ENCODE measurements at places on chromosomes 6 and 20.
A peak's percentile ranks its signal among the peaks of the same experiment; 100 is the strongest.

DNA sequence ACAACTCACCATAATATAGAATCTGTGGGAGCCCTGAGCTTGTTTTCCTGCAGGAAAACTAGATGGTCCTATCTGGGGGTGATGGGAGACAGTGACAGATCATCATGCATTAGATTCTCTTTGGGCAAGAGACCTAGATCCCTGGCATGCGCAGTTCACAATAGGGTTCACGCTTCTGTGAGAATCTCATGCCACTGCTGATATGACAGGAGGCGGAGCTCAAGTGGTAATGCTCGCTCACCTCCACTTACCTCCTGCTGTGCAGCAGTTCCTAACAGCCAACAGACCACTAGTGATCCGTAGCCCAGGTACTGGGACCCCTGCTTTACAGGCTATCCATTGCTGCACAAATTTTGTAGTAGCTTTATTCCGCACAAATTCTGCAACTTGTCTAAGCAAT is 84.5 kb downstream of the HIVEP2 start:
- DNase-seq: no peak

DNA sequence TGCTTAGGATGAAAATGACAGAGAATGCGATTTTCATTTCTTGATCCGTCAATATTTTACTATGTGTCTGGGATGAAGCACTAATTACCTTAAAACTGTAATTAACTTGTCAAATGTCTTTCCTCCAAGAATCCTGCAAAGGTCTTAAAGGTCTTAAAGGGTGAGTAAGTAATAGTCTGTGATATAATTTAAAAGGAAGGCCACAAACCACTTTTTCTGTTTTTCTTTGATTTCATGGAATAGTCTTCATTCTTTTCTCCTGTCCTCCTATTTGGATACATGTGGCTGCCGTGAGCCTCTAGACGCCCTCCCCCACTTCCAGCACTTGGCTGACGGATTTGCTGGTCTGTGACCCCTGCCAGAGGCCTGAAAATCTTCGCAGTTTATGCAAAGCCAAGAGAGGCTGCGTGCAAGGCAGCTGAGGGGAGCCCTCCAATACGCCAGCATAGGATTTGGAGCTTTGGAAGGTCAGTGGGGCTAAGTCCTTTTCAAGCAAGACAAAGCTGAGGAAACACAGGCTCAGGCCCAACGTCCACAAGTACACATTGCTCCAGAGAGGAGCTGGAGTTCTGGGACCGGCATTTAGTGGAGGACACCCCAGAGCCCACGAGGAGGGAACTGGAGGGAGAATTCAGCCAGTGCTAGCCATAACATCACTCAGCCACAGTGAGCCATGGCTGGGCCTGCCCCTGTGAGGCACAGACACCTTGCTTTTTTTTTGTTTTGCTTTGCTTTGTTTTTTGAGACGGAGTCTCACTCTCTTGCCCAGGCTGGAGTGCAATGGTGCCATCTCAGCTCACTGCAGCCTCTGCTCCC is 382.6 kb downstream of the SMOC2 start:
- no peak for DNase-seq

- DNase-seq: no peak
Observed at GRCh38 chr6:152353440-152353839, 283.7 kb downstream of the SYNE1 start.

DNA sequence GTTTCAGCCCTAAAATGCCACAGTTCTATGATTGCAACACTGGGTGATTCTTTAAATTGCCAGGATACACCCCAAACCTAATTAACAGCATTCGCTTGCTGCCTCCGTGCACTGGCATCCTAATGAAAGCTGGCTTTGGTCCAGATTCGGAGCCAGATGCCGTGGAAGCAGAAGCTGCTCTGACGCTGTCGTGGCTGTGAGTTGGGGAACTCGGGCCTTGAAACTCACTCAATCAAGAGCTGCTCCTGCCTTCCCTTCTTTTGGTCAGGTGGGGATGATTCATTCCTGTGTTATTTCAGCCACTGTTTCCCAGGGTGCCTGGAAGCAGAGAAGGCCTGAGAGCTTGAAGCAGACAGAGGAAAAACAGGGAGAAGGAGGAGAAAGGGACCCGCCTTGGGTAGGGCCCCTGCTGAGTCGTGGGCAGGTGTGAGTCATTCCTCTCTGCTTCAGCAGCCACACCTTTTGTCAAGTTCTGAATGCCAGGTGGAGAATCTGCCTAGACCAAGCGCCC is 36.2 kb upstream of the DSP start:
- DNase-seq: peak; percentile 96

GRCh38 chr6:163991321-163991720 is 576.8 kb downstream of the QKI start:
- DNase-seq: no peak

- DNase-seq: no peak
Observed at GRCh38 chr20:47143657-47144056, 212.8 kb downstream of the ZMYND8 start.

DNA sequence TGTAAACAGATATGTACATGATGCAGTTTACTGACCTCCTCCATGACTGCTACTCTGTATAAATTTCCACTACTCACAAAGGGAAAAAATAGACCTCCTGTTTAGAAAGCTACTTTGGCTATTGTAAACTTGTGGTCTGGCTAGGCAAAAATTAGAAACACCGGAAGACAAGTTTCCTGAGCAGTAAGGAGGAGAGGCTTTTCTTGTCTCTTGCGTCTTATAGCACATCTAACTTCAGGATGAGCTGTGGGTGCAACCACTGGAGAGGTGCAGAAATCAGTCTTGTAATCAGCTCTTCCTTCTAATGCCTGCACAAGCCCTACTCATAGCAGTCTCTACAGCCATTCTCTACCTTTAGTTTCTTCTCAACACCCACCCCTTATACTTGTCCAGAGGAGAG is 296.5 kb upstream of the SLC35B3 start:
- no peak for DNase-seq

DNA sequence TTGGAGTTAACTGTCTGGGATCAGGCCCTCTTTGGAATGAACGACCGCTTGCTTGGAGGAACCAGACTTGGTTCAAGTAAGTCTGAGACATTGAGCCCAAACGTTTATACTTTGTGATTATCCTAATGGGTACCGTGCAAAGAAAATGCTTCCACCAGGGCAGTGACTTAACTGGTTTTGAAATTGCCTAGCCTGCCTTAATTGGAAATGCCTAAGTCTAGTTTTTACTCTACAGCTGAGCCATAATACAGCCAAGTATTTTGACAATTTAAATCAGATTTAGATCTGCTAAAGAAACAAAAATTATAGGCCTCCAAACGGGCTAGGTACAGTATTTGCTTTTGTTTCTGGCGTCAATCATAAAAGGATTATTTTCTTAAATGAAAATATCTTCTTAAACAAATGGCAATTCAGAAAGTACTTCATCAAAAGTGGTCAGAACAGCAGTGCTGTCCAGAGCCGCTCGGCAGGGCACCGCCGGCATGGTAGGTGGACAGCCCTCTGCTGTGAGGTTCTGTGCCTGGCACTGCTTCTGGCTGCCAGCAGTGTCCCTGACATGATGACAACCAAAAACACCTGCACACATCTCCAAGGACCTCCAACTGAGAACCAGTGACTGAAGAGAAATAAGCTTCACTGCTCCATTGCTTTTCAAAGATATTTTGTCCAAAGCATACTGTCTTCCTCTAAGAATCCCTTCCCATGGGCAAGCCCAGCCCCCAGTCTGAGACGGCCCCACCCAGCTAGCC is 55.6 kb downstream of the EZR start:
- DNase-seq: no peak

Data from LoVo (cell line).